ENCODE measurements at places on chromosomes 7 and 10. TPM values are rescaled to one million over a fixed set of nuclear protein-coding genes. Genes with fewer than 3 reads are reported as not detected.
A peak's percentile ranks its signal among the peaks of the same experiment; 100 is the strongest.

VWC2 gene
- total RNA-seq, result not detected

DNA sequence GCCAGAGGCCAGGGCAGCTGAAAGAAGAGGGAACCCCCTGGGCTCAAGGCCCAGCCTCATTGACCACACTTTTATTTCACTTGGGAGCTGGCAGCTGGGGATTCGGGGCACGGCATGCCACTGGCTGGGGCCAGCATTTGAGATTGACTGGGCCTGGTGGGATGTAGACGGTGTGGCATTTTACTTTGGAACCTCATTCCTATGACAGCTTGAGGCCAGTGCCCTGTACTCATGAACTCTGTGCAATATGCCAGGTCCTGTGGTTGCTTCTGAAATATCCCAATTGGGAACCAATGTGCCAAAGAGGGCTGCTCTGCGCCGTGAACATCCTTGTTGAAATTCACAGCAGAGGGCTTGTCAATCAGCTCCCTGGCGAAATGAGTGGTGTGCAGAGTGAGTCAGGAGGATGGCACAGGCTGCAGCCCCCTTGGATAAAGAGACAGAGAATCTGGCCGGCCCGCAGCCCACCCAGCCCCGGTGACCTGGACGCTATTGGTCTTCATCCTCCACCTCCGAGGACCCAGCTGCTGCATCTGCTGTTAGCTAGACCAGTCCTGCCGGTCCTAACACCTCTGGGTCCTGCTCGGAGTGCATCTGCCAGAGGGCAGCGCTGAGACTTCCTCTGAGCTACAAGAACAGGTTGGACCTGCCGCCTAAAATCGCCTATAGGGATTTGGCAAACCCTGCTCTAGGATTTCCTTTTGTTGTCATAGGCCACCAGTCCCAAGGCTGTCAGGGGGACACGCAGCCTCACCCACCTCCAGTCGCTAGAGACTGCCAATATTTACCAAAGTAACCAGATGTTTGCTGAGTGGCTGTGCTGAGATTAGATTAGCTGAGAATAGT, 58.0 kb downstream of the PRKAG2 start:
- DNase-seq, result no peak
- no peaks in the 10 kb centered on the region for H3K36me3 ChIP-seq
- no peaks in the 10 kb centered on the region for H3K4me1 ChIP-seq
- no peak overlapping the region for H3K27ac ChIP-seq

GRCh38 chr10:72753760-72754231, 61.9 kb downstream of the MCU start:
- H3K27me3 ChIP-seq, result no peaks in the 10 kb centered on the region
- no peaks in the 10 kb centered on the region for H3K36me3 ChIP-seq
- no peak overlapping the region for H3K4me3 ChIP-seq

ABCA13 gene
- total RNA-seq, result not detected

GATAD1 gene
- total RNA-seq, result 20.4 TPM

- H3K4me3 ChIP-seq, result no peak overlapping the region
- no peak overlapping the region for H3K27ac ChIP-seq
- H3K27me3 ChIP-seq, result no peaks in the 10 kb centered on the region
- no peaks in the 10 kb centered on the region for H3K36me3 ChIP-seq
Observed at GRCh38 chr7:21192657-21193056, 235.2 kb upstream of the SP4 start.

DNA sequence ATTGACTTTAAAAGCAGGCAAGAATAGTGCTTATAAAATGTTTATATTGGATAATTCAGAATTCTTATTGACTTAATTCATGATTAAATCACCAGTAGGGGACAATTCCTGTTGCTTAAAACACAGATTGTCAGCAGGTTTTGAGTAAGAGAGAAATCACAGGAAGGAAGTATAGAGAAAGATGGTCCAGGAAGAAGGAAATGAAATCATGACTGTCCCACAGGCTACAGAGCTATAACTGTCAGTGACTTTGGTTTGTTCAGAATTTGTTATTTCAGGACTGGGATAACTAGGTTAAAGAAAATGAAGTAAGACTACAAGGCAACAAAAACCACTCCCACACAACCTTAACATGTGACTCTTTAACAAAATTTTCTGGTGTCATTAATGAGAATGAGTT, 6.8 kb downstream of the GNGT1 start:
- no peak overlapping the region for H3K27ac ChIP-seq
- DNase-seq, result no peak
- H3K27me3 ChIP-seq, result no peaks in the 10 kb centered on the region
- no peaks in the 10 kb centered on the region for H3K4me1 ChIP-seq

GRCh38 chr10:49109669-49110340, 5.5 kb downstream of the VSTM4 start:
- H3K4me1 ChIP-seq, result peaks cover 29% of the 10 kb centered on the region
- H3K27ac ChIP-seq, result peak overlapping the region; percentile 81
- DNase-seq, result no peak
- no peak overlapping the region for H3K4me3 ChIP-seq

SORCS1 gene
- not detected for total RNA-seq

GALNT17 gene
- 29.8 TPM for total RNA-seq

DNA sequence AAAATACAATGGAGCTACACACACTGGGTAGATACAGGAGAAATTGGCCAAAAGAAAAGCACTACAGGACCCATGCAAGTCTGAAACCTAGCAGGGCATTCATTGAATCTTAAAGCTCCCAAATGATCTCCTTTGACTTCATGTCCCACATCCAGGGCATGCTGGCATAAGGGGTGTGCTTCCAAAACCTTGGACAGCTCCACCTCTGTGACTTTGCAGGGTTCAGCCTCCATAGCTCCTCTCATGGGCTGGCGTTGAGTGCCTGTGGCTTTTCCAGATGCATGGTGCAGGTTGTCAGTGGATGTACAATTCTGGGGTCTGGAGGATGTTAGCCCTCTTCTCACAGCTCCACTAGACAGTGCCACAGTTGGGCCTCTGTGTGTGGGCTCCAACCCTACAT, 626.3 kb upstream of the POT1 start:
- no peaks in the 10 kb centered on the region for H3K36me3 ChIP-seq
- no peak overlapping the region for H3K4me3 ChIP-seq
- H3K27ac ChIP-seq, result no peak overlapping the region
- no peaks in the 10 kb centered on the region for H3K4me1 ChIP-seq
- H3K27me3 ChIP-seq, result no peaks in the 10 kb centered on the region

GRCh38 chr7:74586258-74587175, 71.0 kb upstream of the GTF2I start:
- H3K27ac ChIP-seq, result peak overlapping the region; percentile 61
- peak overlapping the region; percentile 16 for H3K4me3 ChIP-seq
- peaks cover 8% of the 10 kb centered on the region for H3K36me3 ChIP-seq
- H3K4me1 ChIP-seq, result peaks cover 4% of the 10 kb centered on the region
- no peak for DNase-seq
- H3K27me3 ChIP-seq, result no peaks in the 10 kb centered on the region

- peak overlapping the region; percentile 58 for H3K27ac ChIP-seq
- no peaks in the 10 kb centered on the region for H3K27me3 ChIP-seq
- H3K4me3 ChIP-seq, result no peak overlapping the region
- peaks cover 34% of the 10 kb centered on the region for H3K36me3 ChIP-seq
- DNase-seq, result no peak
Observed at GRCh38 chr10:114301951-114302710, 63.1 kb downstream of the VWA2 start.

TRPV5 gene
- total RNA-seq, result not detected

- no peak overlapping the region for H3K4me3 ChIP-seq
- no peak for DNase-seq
- H3K4me1 ChIP-seq, result peaks cover 12% of the 10 kb centered on the region
- H3K36me3 ChIP-seq, result peaks cover 2% of the 10 kb centered on the region
- H3K27me3 ChIP-seq, result no peaks in the 10 kb centered on the region
Observed at GRCh38 chr7:2787251-2787951, 56.7 kb downstream of the GNA12 start.

- H3K36me3 ChIP-seq, result peaks cover 4% of the 10 kb centered on the region
- H3K27ac ChIP-seq, result no peak overlapping the region
- no peak for DNase-seq
- H3K27me3 ChIP-seq, result no peaks in the 10 kb centered on the region
- H3K4me1 ChIP-seq, result no peaks in the 10 kb centered on the region
- H3K4me3 ChIP-seq, result no peak overlapping the region
Observed at GRCh38 chr10:127102176-127102575, 94.2 kb downstream of the INSYN2A start.

- no peaks in the 10 kb centered on the region for H3K27me3 ChIP-seq
- no peaks in the 10 kb centered on the region for H3K36me3 ChIP-seq
- no peaks in the 10 kb centered on the region for H3K4me1 ChIP-seq
- DNase-seq, result peak; percentile 22
Observed at GRCh38 chr10:86061278-86062197, 305.1 kb downstream of the GRID1 start.

DNA sequence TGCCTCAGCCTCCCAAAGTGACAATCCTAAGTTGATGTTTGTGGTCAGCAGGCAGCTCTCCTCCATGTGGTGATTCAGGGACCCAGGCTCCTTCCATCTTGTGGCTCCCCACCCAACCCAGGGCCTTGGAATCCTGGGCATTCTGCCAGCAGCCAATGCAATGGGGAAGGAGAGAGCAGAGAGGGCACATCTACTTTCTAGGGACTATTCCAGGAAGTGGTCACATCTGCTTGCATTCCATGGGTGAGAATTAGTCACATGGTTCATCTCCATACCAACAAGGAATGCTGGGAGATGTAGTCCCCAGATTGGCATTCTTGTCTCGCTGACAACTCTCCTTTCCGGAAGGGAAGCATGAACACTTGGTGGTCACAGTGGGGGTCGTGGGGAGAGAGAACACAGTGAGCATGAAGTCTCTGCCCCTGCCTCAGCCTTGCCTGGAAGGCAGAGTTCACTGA, 9.9 kb upstream of the SRRM3 start:
- no peak overlapping the region for H3K27ac ChIP-seq
- H3K4me3 ChIP-seq, result no peak overlapping the region
- no peak for DNase-seq
- no peaks in the 10 kb centered on the region for H3K36me3 ChIP-seq
- no peaks in the 10 kb centered on the region for H3K27me3 ChIP-seq

MALRD1 gene
- not detected for total RNA-seq

DNA sequence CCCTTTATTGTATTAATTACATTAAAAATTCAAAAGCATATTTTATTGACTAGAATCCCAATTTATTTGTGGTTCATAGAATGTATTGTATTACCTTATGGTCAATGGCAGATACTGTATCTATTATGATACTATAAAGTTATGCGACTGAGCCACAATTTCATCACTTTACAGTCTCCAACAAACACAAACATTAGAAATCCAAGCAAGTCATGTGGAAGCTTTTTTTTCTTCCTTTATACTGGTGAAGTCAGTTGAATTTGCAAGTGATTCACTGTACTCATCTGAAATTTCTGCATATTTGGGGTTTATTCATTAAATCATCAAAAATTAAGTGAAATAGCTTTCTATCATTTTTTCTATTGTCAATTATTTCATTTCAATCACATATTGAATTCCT, 54.3 kb downstream of the BMPER start:
- DNase-seq, result no peak
- H3K4me1 ChIP-seq, result no peaks in the 10 kb centered on the region
- no peaks in the 10 kb centered on the region for H3K27me3 ChIP-seq
- no peak overlapping the region for H3K4me3 ChIP-seq
- H3K27ac ChIP-seq, result no peak overlapping the region

CD36 gene
- total RNA-seq, result 302 TPM

GRCh38 chr10:110422548-110422947, 75.2 kb upstream of the DUSP5 start:
- no peak overlapping the region for H3K27ac ChIP-seq
- H3K27me3 ChIP-seq, result no peaks in the 10 kb centered on the region

DNA sequence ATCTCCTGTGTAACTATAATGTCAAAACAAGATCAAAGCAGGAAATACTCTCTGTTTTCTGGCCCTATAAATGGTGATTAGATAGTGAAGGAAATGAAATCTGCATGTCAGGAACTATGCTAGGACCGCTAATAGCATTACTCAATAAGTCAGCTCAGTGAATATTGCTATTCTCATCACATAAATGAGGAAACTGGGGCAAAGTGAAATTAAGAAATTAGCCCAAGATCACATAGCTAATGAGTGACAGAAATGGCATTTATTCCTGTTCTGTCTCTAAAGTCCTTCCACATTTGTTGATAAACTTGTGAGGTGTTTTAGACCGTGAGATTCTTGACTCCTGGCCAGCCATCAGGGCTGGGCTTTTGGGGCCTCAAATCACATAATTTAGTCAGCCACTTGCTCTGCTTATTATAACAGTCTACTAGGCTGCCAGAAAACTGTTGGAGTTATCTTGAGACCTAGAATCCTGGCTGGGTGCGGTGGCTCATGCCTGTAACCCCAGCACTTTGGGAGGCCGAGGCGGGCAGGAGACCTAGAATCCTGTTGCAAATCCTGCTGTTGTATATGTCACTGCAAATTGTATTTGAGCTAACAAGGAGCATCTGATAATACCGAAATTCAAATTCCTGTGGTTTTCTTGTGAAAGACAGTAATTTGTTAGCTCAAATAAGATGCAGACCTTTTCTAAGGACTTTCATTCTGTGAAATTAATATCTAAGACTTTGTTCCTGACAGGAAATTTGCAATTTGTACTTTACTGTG, 66.5 kb upstream of the SHTN1 start:
- no peaks in the 10 kb centered on the region for H3K36me3 ChIP-seq
- no peak for DNase-seq
- no peaks in the 10 kb centered on the region for H3K27me3 ChIP-seq
- H3K27ac ChIP-seq, result no peak overlapping the region

DNA sequence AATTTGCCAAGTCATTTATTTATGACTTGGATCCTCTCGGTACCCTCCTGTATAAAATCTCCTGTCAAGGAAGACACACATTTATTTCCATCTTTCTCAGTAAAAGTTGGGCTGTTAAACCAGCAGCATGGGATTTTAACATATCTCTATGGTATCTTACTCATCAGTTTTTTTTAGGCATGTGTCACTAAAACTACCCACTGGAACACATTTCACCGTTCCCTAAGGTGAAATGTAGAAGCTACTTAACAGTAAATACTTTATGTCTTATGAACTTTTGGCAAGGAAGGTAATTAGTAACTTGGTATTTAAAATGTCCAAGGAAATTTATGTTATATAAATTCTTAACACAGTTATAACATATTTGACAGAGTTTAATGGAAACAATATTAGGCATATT, 152.5 kb upstream of the HDAC9 start:
- no peak overlapping the region for H3K4me3 ChIP-seq
- no peaks in the 10 kb centered on the region for H3K27me3 ChIP-seq
- no peaks in the 10 kb centered on the region for H3K4me1 ChIP-seq
- no peak for DNase-seq
- no peak overlapping the region for H3K27ac ChIP-seq

WDFY4 gene
- 33.8 TPM for total RNA-seq

TMEM139 gene
- 11.5 TPM for total RNA-seq

GRCh38 chr7:125122173-125122572, 192.5 kb upstream of the POT1 start:
- no peak overlapping the region for H3K4me3 ChIP-seq
- no peak for DNase-seq
- H3K4me1 ChIP-seq, result no peaks in the 10 kb centered on the region
- H3K27me3 ChIP-seq, result no peaks in the 10 kb centered on the region

GRCh38 chr7:102005933-102006480, 188.6 kb downstream of the CUX1 start:
- peaks cover 6% of the 10 kb centered on the region for H3K4me1 ChIP-seq
- no peak for DNase-seq
- H3K4me3 ChIP-seq, result no peak overlapping the region
- no peaks in the 10 kb centered on the region for H3K27me3 ChIP-seq

LIPJ gene
- total RNA-seq, result not detected
